Effector memory CD8-positive, alpha-beta T cell (primary cell): ENCODE measurements at places on chromosomes 2 and 18.

DNA sequence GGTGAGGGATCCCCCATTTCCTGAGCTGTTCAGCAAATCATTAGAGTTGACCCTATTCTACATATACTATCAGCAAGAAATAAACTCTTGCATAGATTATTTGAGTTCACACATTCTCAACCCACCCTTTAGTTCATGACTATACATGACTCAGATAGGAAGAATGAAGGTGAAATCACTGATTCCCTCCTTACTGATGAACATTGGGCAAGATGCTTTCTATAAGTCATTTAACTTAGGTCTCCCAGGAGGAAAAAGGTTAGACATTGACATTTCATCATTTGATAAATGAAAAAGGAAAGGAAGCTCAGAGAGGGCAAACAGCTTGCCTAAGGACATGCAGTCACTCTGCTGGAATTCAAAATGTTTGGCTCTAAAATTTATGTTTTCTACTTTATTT lies 408.0 kb downstream of the TMEM182 start:
- no peak for DNase-seq

GRCh38 chr2:25230198-25230947 lies 62.0 kb upstream of the POMC start:
- DNase-seq: no peak

- DNase-seq: no peak
Observed at GRCh38 chr2:235725016-235725489, 231.2 kb downstream of the AGAP1 start.

- DNase-seq: no peak
Observed at GRCh38 chr18:57220930-57221483, 74.1 kb downstream of the BOD1L2 start.
